ENCODE measurements at places on chromosomes 13 and 19. TPM values are rescaled to one million over a fixed set of nuclear protein-coding genes. Genes with fewer than 3 reads are reported as not detected.

- H3K4me1 ChIP-seq: no peaks in the 10 kb centered on the region
- H3K27ac ChIP-seq: no peak overlapping the region
- H3K27me3 ChIP-seq: 0 out of 2 replicates have a peak, but pooled peaks cover 1% of the 10 kb centered on the region
- no peaks in the 10 kb centered on the region for H3K36me3 ChIP-seq
- no peak for DNase-seq
- no peak overlapping the region for H3K4me3 ChIP-seq
Observed at GRCh38 chr19:39676004-39676403, 20.3 kb downstream of the LGALS16 start.

GRCh38 chr19:1570836-1571235, 2.7 kb upstream of the MEX3D start:
- no peaks in the 10 kb centered on the region for H3K27me3 ChIP-seq
- peaks cover 3% of the 10 kb centered on the region for H3K4me1 ChIP-seq
- DNase-seq: no peak
- H3K27ac ChIP-seq: no peak overlapping the region

- no peak for DNase-seq
- no peaks in the 10 kb centered on the region for H3K4me1 ChIP-seq
- no peak overlapping the region for H3K27ac ChIP-seq
Observed at GRCh38 chr13:88384542-88384941, 713.4 kb downstream of the SLITRK5 start.

DNA sequence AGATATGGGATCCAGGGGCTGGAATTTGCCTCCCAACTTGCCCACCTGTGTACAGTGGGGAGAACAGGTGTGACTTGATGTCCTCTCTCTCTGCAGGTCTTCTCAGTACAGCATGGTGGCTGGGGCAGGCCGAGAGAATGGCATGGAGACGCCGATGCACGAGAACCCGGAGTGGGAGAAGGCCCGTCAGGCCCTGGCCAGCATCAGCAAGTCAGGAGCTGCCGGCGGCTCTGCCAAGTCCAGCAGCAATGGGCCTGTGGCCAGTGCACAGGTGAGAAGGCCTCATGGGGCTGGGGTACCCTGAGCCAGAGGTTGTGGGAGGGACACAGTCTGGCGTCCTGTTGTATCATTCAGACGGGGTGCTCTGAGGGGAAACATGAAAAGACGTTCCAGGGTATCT, 3.0 kb downstream of the LENG8 start:
- DNase-seq: no peak
- peaks cover 61% of the 10 kb centered on the region for H3K36me3 ChIP-seq
- no peak overlapping the region for H3K27ac ChIP-seq
- peaks cover 6% of the 10 kb centered on the region for H3K4me1 ChIP-seq
- H3K27me3 ChIP-seq: no peaks in the 10 kb centered on the region

- no peaks in the 10 kb centered on the region for H3K4me1 ChIP-seq
- no peak for DNase-seq
- no peaks in the 10 kb centered on the region for H3K27me3 ChIP-seq
- H3K27ac ChIP-seq: no peak overlapping the region
Observed at GRCh38 chr13:112103961-112104880, 37.3 kb downstream of the SOX1 start.

DNA sequence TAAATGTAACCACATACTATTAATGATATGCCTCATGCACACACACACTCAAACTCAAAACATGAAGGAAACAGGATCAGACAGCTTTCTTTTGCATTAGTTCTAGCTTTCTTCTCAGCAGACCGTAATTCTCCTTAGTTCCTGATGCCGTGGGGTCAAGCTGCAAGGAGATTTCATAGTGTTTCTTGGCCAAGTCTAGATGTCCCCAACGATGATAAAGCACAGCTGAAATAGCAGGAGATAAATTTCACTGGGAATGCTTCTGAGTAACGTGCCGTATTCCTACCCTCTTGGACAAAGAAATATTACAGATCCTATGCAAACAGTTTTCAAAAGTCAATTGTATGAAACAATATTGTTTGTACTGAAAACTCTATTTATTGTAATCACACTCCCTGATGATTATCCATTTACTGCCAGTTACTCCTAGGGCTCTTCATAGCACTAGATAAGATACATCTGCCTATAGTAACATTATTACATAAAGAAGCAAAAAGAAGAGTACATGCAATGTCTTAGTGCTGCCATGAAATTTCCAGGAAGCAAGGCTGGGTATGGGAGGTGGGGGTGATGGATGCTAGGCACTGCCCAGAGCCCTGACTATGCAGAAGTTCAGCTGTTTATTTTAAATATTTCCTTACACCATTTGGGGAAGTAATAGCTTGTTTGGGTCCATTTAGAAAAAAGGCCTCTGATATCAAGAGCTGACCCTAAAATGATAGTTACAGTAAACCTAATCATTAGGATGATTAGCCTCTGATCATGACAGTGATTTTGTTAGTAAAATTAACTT, 16.5 kb upstream of the GGACT start:
- H3K4me3 ChIP-seq: no peak overlapping the region
- no peaks in the 10 kb centered on the region for H3K4me1 ChIP-seq
- no peak overlapping the region for H3K27ac ChIP-seq
- H3K27me3 ChIP-seq: no peaks in the 10 kb centered on the region
- H3K36me3 ChIP-seq: peaks cover 8% of the 10 kb centered on the region

- H3K27ac ChIP-seq: no peak overlapping the region
- peak; percentile 7 for DNase-seq
- no peaks in the 10 kb centered on the region for H3K36me3 ChIP-seq
- H3K4me1 ChIP-seq: no peaks in the 10 kb centered on the region
- H3K27me3 ChIP-seq: peaks cover 1% of the 10 kb centered on the region
Observed at GRCh38 chr19:51158474-51159129, 16.5 kb downstream of the SIGLEC7 start.

GRCh38 chr13:112614835-112615234, 26.9 kb upstream of the TUBGCP3 start:
- no peak for DNase-seq
- no peaks in the 10 kb centered on the region for H3K36me3 ChIP-seq
- peaks cover 42% of the 10 kb centered on the region for H3K27me3 ChIP-seq
- H3K4me3 ChIP-seq: no peak overlapping the region
- no peak overlapping the region for H3K27ac ChIP-seq

DNA sequence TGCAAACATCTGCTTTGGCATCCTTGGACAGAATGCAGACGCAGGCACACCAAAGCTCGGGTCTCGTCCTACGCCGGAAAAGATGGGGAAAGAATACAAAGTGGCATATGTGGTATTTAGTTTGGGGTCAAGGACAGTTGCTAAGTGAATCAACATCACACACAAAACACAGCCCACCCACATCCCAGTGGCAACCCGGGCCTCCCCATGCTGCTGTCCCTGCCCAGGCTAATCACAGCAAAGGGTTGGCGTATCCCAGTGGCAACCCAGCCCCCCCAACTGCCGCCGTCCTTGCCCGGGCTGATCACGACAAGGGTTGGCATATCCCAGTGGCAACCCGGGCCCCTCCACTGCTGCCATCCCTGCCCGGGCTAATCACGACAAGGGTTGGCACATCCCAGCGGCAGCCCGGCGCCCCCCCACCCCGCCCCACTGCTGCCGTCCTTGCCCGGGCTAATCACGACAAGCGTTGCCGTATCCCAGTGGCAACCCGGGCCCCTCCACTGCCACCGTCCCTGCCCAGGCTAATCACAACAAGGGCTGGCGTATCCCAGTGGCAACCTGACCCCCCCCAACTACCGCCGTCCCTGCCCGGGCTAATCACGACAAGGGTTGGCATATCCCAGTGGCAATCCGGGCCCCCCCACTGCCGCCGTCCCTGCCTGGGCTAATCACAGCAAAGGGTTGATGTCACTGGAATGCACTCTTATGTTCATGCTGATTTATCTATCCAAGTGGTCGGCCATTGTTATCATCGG, 167.8 kb upstream of the SOX1 start:
- H3K4me1 ChIP-seq: no peaks in the 10 kb centered on the region
- no peaks in the 10 kb centered on the region for H3K36me3 ChIP-seq
- no peaks in the 10 kb centered on the region for H3K27me3 ChIP-seq
- H3K27ac ChIP-seq: no peak overlapping the region

DNA sequence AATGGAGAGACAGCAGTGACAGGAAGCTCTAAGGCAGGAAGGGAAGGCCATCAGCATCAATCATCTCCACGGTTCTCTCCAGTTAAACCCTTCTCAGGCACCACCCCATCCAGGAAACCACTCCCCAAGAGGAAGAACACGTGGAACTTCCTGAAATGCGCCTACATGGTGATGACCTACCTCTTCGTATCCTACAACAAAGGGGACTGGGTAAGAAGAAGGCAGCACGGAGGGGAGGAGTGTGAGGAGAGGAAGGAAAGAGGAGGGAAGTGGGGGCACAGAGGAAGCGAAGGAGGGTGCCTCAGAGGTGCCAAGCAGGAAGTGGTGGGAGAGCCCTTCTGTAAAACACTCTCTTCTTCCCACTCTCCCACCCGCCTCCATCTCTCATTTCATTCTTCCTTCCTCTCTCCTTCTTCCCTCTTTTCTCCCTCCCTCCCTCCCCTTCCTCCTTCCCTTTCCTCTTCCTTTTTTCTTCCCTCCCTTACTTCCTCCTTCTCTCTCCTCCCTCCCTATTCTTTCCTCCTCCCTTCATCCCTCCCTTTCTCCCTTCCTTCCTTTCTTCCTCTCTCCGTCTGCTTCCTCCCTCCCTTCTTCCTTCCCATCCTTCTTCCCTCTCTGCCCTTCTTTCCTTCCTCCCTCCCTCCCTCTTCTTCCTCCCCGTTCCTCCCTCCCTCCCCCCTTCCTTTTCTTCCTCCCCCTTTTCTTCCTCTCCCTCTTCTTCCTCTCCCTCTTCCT, 12.6 kb downstream of the ZSCAN5A start:
- peaks cover 7% of the 10 kb centered on the region for H3K36me3 ChIP-seq
- H3K27ac ChIP-seq: no peak overlapping the region
- H3K4me3 ChIP-seq: no peak overlapping the region
- no peaks in the 10 kb centered on the region for H3K27me3 ChIP-seq

- H3K27me3 ChIP-seq: no peaks in the 10 kb centered on the region
- H3K4me3 ChIP-seq: no peak overlapping the region
- H3K36me3 ChIP-seq: no peaks in the 10 kb centered on the region
- DNase-seq: no peak
Observed at GRCh38 chr13:21435231-21435630, 23.9 kb downstream of the ZDHHC20 start.

GRCh38 chr19:4375164-4376027, 25.0 kb downstream of the SH3GL1 start:
- no peak overlapping the region for H3K4me3 ChIP-seq
- H3K27me3 ChIP-seq: no peaks in the 10 kb centered on the region
- peak overlapping the region; percentile 90 for H3K27ac ChIP-seq
- H3K4me1 ChIP-seq: peaks cover 56% of the 10 kb centered on the region
- peak; percentile 81 for DNase-seq

GRCh38 chr13:98580420-98580819, 3.5 kb upstream of the STK24 start:
- H3K27ac ChIP-seq: no peak overlapping the region
- no peaks in the 10 kb centered on the region for H3K36me3 ChIP-seq
- DNase-seq: no peak

DNA sequence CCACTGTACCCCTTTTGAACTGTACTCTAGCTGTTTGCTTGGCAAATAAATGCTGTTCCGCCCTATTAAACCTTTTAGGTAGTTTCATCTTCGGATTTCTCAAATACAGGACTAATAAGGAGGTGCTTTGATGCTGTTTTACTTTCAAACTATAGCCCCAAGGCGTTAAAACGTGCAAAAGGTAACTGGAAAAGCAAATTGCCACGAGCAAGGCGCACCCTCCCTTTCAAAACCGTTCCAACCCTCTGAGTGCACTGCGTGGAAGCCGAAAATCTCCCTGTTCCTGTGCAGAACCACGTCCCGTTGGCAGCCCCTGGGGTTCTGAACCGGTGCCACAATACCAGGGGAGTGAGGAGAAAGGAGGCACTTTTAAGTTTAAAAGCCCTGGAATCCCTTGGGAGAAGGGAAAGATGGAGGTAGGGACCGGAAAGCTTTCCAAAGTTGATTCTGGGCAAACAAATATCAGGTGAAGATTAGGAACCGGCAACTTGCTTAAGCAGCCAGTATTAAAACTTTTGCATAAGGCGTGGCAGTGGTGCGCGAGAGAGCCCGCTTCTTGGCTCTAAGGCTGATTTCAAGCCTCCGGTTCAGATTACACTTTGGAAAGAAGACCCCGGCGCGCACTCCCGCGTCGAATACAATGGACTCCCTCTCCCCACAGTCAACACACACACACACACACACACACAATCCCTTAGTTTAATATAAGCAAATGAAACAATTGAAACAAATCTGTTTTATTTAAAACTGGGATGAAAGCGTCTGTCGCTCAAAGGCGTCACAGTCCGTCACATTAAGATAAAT, 9.5 kb downstream of the POU4F1 start:
- H3K27me3 ChIP-seq: peaks cover 65% of the 10 kb centered on the region
- DNase-seq: no peak
- H3K36me3 ChIP-seq: no peaks in the 10 kb centered on the region
- no peak overlapping the region for H3K4me3 ChIP-seq
- H3K27ac ChIP-seq: no peak overlapping the region

- no peak for DNase-seq
- no peaks in the 10 kb centered on the region for H3K4me1 ChIP-seq
- H3K4me3 ChIP-seq: no peak overlapping the region
- no peaks in the 10 kb centered on the region for H3K27me3 ChIP-seq
- no peak overlapping the region for H3K27ac ChIP-seq
Observed at GRCh38 chr19:39705578-39706188, 1.4 kb downstream of the LGALS14 start.

CAMSAP3 gene
- total RNA-seq: not detected

VRK3 gene
- 28.7 TPM for total RNA-seq

CPT1C gene
- total RNA-seq: 14.2 TPM

RNF17 gene
- 0.28 TPM for total RNA-seq

Measured in IMR-90 (cell line).